ENCODE measurements at places on chromosomes 11 and 22.

GRCh38 chr22:50699001-50699755 is 26.6 kb downstream of the SHANK3 start:
- no peak for DNase-seq

DNA sequence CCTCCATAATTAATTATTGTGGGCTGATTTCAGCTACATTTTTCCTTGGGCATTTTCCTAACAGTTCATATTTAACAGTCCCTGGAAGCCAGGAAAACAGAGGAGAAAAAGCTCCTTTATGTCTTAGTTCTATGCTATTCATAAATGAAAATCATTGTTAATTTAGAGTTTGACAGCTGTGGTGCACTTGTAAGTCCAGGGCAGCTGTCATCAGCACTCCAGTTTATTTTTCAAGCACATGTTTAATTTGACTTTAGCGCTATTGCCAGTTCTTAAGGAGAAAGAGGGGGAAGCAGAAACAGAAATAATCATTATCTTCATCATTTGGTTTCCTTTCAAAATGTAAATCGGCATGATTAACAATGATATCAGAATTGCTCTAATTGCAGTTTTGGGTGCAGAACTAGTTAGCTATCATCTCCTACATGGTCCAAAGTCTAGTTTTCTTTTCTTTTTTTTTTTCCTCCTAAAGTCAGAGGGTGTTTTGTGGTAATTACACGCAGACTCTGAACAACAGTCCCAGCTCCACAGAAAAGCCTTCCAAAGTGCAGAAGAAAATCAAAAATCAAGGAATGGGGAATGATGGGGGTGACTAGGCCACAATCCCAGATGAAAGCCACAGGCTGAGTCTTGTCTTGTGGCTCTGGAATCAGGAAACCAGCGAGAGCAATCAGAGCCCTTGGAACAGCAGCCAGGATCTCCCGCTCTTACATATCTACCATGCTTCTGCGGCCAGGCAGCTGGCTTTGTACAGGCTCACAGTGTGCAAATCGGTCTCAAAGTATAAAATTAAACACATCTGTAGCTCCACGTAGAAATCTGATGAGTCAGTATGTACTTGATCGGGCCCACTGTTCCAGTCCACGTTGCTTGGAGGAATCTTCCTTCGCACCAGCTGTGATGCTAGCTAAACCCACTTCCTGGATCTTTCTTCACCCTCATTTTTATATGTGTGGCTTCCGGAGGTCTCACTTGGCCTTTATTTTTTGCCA is 91.9 kb downstream of the SPON1 start:
- DNase-seq = peak; percentile 85

DNA sequence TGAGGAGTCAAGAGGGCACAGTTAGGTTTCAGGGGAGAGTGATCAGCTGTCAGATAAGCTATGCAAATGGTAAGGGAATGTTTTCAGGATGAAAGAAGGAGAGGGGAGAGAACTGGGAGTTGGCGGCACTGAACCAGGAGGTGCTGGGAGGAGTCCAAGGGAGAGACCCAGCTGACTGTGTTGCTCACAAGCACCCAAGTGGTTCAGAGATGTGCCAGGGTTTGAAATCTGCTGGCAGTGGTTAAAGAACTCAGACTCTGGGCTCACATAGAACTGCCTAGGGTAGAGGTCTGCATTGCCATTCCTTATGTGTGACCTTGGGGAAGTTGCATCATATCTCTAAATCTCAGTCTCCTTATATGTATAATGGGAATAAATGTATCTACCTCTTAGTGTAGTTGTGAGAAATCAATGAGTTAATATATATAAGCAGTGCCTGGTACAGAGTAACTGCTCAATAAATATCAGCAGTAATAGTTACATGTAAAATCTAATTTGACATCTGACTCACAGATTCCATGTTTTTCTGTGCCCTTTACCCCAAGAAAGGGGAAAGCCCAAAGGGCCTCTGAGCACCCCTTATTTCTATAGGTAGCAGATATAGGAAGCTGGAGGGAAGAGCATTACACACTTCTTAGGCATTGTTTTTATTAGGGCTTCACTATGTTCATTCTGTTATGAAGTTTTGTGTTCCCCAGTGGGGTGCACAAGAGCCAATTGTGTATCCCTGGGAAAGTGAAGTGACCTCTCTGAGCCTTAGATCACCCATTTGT is 66.9 kb upstream of the SESN3 start:
- DNase-seq = no peak

DNA sequence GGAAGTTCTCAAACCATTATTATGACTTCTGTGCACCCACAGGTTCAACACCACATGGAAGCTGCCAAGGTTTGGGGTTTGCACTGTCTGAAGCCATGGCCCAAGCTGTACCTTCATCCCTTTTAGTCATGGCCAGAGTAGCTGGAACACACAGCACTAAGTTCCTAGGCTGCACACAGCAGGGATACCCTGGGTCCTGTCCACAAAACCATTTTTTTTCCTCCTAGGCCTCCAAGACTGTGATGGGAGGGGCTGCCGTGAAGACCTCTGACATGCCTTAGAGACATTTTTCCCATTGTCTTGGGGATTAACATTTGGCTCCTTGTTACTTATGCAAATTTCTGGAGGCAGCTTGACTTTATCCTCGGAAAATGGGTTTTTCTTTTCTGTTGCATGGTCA is 42.7 kb downstream of the DDIAS start:
- no peak for DNase-seq

DNA sequence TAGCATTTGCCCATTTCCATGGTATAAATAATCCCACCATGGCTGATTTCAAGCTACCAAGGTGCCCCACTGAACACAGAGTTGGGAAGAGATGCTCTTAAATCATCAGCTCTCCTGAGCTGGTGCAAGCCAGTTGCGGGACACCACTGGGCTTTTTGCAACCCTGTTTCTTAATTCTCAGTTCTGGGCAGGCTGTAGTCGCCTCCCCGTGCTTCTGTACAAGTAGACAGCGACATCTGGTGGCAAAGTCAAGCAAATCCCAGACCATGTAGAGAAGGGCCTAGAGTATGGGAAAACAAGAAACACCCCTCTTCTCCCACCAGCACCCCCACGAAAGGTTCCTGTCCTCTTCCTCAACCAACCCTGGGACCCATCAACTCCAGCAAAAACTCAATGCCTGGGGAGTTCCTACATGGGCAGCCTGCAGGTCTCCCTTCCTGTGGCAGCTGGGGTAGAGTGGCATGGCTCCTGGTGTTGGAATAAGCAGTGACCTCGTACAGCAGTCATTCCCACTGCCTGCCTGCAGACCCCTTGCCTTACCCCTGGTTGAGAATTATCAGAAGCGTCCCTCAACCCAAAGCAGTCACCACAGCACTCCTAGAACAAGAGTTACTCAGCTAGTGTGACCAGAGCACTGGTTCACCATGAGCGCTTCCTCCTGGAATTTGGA is 68.4 kb downstream of the IGLL5 start:
- peak; percentile 53 for DNase-seq

DNA sequence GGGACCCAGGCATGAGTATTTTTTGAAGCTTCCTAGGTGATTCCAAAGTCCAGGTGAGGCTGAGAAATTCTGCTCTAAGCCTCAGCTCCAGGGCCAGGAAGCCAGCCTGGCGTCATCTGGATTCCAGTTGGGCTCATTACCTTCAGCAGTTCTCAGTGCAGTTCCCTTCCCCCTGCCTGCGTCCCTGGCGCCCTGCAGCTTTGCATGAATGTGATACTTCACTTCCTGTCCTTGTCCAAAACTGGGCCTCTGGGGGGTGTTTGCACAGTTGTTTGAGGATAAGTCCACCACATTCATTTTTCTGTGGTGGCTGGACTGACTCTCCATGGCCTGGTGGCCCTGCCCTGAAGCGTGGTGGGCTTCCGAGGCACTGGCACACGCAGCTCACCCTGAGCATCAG is 98.1 kb downstream of the TENM4 start:
- DNase-seq = peak; percentile 48

DNA sequence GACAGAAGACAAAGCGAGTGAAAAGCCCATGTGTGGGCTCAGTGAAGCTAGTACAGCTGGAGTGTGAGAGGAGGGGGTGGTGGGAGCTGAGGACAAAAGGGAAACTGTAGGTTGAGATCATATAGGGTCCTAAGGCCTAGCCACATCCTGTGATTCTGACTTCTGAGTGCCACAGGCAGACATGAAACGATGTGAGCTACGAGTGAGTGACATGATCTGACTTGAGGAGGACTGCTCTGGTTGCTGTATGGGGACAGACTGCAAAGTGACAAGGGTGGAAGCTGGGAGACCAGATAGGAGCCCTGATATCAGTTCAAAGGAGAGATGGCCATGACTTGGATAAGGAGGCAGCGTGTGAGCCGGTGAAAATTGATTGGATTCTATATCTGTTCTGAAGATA is 85.4 kb downstream of the MICAL2 start:
- no peak for DNase-seq

DNA sequence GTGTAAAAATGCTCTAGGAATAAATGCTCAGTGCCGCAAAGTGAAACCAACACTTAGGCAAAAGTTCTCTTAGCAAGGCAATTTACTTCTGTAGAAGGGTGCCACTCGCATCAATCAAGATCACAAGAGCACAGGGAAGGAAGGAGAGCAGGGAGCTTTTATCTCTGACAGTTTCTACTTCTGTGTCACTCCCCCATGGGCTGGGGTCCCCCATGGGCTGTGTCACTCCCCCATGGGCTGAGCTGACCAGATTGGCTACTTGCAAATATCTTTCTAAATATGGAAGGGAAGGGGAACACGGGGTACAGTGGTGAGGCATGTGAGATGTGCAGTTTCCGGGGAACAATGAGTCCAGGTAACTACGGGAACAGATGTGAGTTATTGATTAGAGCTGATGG is 397 bp downstream of the OR52N2 start:
- no peak for DNase-seq

- peak; percentile 67 for DNase-seq
These were observed at the start of gene RAB38 for GRCh38 chr11:88174709-88175568. TSS of gene RAB38 (minus strand) at chr11:88175443. CDS start at chr11:88175384, 59 bp downstream.

GRCh38 chr11:66976028-66976467 is 944 bp downstream of the C11orf86 start:
- DNase-seq = no peak

DNA sequence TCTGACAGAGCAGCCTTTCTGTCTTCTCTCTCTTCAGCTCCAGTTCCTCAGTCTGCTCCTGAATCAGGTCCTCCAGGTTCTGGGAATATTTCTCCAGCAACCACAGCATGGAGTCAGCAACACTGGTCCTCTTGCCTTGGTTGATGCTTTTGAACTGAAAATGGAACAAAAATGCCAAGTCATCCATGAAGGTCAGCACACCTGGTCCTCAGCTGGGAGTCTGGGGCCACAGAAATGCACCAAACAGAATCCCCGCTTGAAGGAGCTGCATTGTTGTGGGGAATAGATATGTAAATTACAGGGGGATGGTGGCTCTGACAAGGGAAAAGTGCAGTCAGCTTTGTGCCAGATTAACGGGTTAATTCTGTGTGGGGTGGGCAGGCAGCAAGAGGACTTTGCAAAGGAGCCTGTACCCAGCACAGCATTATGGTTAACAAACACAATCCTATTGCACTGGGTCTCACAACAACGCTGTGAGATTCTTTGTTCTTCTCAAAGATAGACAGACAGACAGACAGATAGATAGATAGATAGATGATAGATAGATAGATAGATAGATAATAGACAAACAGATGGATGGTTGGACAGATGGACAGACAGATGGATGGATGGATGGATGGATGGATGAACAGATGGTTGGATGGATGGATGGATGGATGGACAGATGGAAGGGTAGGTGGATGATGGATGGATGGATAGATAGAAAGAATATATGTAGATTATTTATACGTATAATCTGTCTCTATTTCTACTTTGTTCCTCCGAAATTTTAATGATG is 33.8 kb upstream of the LRRC32 start:
- DNase-seq = no peak

DNA sequence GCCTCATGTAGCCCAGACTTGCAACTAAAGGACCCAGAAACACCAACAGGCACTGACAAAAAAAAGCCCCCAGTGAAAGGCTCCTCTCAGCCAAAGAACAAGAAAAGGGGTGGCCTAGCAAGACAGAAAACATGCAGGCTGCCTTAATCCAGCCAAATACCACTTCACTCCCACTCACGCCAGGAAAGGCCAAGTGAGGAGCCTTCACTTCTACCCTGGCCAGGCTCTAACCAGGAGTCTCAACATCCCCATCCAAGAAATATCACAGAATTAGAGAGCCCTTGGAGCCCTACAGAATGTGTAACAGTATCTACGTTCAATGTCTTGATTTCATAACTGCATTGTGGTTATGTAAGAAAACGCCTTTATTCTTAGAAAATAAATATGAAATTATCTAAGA is 149.0 kb downstream of the APOL5 start:
- DNase-seq = no peak

GRCh38 chr11:10809373-10810160 is 841 bp upstream of the EIF4G2 start:
- DNase-seq = peak; percentile 88

DNA sequence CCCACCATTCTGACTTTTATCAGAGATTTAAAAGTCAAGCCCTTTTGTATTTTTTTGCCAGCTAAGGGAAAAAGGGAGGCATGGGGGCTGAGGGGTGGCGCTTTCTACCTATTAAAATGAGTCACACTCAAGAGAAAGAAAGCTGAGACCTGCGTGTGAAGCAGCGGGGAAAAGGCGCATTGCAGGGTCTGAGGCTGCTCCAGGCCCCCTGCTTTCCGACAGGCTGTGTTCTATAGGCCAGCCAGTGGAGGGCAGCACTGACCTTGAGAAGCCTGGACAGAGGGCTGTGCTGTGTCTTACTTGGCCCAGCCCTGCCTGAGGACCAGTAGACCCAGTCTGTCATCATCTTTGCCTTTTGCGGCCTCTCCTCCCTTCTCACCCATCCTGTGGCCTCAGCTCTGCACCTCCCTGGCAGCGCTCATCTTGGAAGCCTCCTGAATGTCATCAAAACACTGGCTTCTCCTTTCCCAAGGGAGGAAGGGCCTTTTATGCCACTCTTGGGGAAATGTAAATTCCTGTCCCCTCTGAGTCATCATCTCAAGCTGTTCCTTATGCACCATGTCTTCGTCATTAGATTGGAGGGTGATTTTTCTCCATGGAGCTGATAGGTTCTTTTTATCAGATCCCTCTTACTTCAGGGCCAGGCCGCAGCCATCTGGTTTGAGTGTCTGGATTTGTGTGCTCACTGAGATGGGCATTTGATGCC is 12.6 kb upstream of the MAPK8IP1 start:
- peak; percentile 87 for DNase-seq

DNA sequence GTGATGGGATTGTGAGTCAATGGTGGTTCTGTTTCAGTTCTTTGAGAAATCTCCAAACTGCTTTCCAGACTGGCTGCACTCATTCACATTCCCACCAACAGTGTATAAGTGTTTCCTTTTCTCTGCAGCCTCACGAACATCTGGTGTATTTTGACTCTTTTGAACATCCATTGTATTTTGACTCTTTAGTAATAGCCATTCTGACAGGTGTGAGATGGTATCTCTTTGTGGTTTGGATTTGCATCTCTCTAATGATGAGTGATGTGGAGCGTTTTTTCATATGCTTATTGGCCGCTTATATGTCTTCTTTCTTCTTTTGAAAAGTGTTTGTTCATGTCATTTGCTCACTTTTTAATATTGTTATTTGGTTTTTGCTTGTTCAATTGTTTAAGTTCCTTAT is 19.4 kb downstream of the NELL1 start:
- no peak for DNase-seq

Measured in fibroblast of skin of right biceps (primary cell).